Activated CD8-positive, alpha-beta T cell treated with anti-CD3 and anti-CD28 coated beads for 36 hours (primary cell): ENCODE measurements at places on chromosomes 4 and X. TPM values are rescaled to one million over a fixed set of nuclear protein-coding genes. Genes with fewer than 3 reads are reported as not detected.

Gene KCNE5
- 0.34 TPM for total RNA-seq

Gene NMU
- not detected for total RNA-seq

Gene ANKRD50
- 0.54 TPM for total RNA-seq

Gene HOPX
- 55.8 TPM for total RNA-seq
